Activated naive CD4-positive, alpha-beta T cell treated with anti-CD3 and anti-CD28 coated beads, Interleukin-2, amount 10 ng/mL, durations not matched to agents 7 days and 5 days (primary cell): ENCODE measurements at places on chromosomes 3 and 15.
A peak's percentile ranks its signal among the peaks of the same experiment; 100 is the strongest.

DNA sequence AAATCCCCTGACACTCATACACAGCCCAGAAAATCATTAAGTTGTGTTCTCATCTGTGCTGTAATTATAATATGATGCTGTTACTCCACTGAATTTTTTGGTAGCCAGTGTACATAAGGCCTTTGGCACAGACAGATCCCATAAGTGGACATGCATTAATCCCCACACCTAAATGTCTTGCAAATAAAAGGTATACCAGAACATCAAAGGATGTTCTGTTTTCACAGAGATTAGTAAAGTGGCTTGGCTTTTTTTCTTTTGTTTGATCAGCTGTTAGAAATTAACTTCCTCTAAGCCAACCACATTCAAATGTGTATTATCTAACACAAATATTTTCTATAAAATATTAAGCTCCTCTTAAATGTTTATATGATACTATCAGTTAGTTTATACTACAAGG, 2.7 kb downstream of the SST start:
- no peak overlapping the region for H3K4me3 ChIP-seq
- peaks cover 32% of the 10 kb centered on the region for H3K27me3 ChIP-seq
- H3K36me3 ChIP-seq: no peaks in the 10 kb centered on the region
- no peak overlapping the region for H3K27ac ChIP-seq

DNA sequence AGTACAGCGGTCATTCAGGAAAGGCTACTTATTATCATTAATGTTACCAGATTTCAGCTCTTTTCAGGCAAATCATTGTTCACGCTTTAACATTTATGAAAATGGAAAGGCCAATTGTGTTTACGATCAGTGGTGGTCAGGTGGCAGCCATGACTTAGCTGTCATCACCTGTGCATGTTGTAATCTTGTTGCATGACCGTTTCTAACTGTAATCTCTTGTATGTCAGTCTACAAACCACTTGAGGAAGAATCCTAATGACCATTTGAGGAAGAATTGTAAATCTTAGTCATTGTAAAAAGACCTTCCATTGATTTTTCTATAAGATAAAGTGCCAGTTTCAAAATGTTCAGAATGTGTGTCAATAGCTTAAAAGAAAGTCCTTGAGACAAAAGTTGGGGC, 100.4 kb downstream of the SERPINI1 start:
- no peaks in the 10 kb centered on the region for H3K4me1 ChIP-seq
- H3K4me3 ChIP-seq: no peak overlapping the region
- H3K27ac ChIP-seq: no peak overlapping the region

DNA sequence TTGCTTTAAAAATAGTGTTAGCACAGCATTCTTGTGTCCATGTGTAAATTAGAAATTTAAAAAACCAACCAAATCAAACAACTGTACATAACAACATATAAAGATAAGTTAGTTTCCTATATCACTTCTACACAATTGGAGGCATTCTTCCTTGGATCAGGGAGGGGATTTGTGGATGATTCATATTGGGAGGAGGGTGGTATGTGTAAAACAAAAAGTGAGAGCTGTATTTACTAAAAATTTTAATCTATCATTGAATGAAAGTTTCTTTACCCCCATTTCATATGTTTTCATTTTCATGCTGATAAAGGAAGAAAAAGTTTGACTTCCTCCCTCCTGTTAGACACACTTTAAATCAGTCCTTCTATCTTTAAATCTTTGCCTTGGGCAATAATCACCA, 325.0 kb downstream of the SATB1 start:
- H3K36me3 ChIP-seq: no peaks in the 10 kb centered on the region
- H3K4me3 ChIP-seq: no peak overlapping the region
- H3K27me3 ChIP-seq: no peaks in the 10 kb centered on the region
- DNase-seq: no peak

- peak; percentile 46 for DNase-seq
- H3K27me3 ChIP-seq: peaks cover 17% of the 10 kb centered on the region
- peak within 1 kb of the TSS; percentile 78 for H3K4me3 ChIP-seq
- peaks cover 5% of the 10 kb centered on the region for H3K4me1 ChIP-seq
- H3K36me3 ChIP-seq: no peaks in the 10 kb centered on the region
Observed at GRCh38 chr3:185152410-185153170, at the start of gene C3orf70. Gene C3orf70 (minus strand): TSS chr3:185153060. CDS start chr3:185152823, 237 bp downstream.

GRCh38 chr3:57091521-57092273, 31.2 kb downstream of the SPATA12 start:
- DNase-seq: no peak
- no peaks in the 10 kb centered on the region for H3K4me1 ChIP-seq
- no peak overlapping the region for H3K27ac ChIP-seq
- no peak overlapping the region for H3K4me3 ChIP-seq

DNA sequence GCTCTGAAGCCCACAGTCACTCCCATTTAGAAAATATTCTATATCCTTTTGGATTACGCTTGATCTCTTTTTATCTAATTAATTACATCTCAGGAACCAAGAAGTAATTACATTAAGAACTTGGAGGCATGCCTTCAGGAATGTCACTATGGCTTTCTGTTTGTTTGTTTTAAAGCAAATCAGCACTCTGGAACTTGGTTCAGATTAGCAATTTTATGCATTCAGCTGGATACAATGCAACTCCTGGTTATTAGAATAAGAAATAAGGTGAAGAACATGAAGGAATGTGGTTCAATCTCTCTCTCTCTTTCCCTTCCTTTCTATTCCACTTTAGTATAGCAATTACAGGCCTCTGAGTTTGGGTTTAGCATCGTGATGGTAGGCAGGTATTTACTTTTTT, 235.8 kb downstream of the FHIT start:
- H3K4me3 ChIP-seq: no peak overlapping the region
- H3K36me3 ChIP-seq: no peaks in the 10 kb centered on the region
- no peak overlapping the region for H3K27ac ChIP-seq
- DNase-seq: no peak

DNA sequence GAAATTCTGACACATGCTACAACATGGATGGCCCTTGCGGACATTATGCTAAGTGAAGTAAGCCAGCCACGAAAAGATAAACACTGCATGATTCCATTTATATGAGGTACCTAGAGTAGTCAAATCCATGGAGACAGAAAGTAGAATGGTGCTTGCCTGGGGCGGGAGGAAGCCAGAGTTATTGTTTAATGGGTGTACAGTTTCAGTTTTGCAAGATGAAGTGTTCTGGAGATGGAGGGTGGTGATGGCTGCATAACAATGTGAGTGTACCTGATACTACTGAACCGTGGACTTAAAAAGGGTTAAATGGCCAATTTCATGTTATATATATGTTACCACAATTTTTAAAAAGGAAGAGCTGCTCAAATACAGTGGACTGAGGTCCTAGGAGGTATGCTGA, 66.9 kb downstream of the SEMA5B start:
- no peak overlapping the region for H3K4me3 ChIP-seq
- no peak for DNase-seq
- H3K27ac ChIP-seq: no peak overlapping the region
- no peaks in the 10 kb centered on the region for H3K4me1 ChIP-seq
- H3K36me3 ChIP-seq: no peaks in the 10 kb centered on the region
- peaks cover 76% of the 10 kb centered on the region for H3K27me3 ChIP-seq

- no peak for DNase-seq
- no peak overlapping the region for H3K4me3 ChIP-seq
- H3K4me1 ChIP-seq: no peaks in the 10 kb centered on the region
- H3K27me3 ChIP-seq: no peaks in the 10 kb centered on the region
Observed at GRCh38 chr15:36999778-37000177, 100.6 kb downstream of the MEIS2 start.

- H3K4me3 ChIP-seq: no peak overlapping the region
- H3K27ac ChIP-seq: no peak overlapping the region
- no peaks in the 10 kb centered on the region for H3K36me3 ChIP-seq
Observed at GRCh38 chr3:29382409-29382808, 101.5 kb downstream of the RBMS3 start.

- H3K27ac ChIP-seq: no peak overlapping the region
- H3K27me3 ChIP-seq: no peaks in the 10 kb centered on the region
- no peak overlapping the region for H3K4me3 ChIP-seq
- no peaks in the 10 kb centered on the region for H3K4me1 ChIP-seq
- no peaks in the 10 kb centered on the region for H3K36me3 ChIP-seq
Observed at GRCh38 chr3:63048367-63049326, 173.4 kb upstream of the CADPS start.

GRCh38 chr15:50697109-50697797, 10.7 kb upstream of the TRPM7 start:
- peaks cover 5% of the 10 kb centered on the region for H3K36me3 ChIP-seq
- H3K4me1 ChIP-seq: no peaks in the 10 kb centered on the region
- no peak overlapping the region for H3K4me3 ChIP-seq

- DNase-seq: no peak
- no peak overlapping the region for H3K27ac ChIP-seq
- H3K36me3 ChIP-seq: no peaks in the 10 kb centered on the region
- no peak overlapping the region for H3K4me3 ChIP-seq
- H3K27me3 ChIP-seq: no peaks in the 10 kb centered on the region
- H3K4me1 ChIP-seq: no peaks in the 10 kb centered on the region
Observed at GRCh38 chr3:114542359-114542758, 248.5 kb downstream of the TIGIT start.

DNA sequence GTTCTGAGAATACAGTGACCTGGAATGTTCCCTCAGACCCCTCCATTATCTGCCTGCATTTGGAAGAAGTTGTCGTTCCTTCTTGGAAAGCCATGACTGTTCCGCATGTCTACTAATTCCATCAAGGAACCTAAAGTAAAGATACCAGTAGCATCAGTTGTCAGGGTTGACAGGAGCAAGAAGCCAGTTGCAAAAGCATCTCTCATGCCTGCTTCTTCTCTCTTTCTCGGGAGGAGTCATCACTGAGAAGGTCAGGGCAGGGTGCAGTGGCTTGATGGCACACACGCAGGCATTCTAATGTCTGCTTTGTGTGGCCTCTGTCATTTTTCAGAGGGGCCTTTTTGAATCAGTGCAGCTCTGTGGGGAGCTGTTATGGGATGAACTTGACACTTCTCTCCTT, 276.6 kb upstream of the TPM1 start:
- H3K4me3 ChIP-seq: no peak overlapping the region
- H3K27ac ChIP-seq: no peak overlapping the region
- H3K27me3 ChIP-seq: no peaks in the 10 kb centered on the region
- no peak for DNase-seq

GRCh38 chr15:81265256-81265943, 58.5 kb downstream of the STARD5 start:
- H3K27me3 ChIP-seq: peaks cover 24% of the 10 kb centered on the region
- H3K4me1 ChIP-seq: peaks cover 40% of the 10 kb centered on the region
- H3K4me3 ChIP-seq: no peak overlapping the region

DNA sequence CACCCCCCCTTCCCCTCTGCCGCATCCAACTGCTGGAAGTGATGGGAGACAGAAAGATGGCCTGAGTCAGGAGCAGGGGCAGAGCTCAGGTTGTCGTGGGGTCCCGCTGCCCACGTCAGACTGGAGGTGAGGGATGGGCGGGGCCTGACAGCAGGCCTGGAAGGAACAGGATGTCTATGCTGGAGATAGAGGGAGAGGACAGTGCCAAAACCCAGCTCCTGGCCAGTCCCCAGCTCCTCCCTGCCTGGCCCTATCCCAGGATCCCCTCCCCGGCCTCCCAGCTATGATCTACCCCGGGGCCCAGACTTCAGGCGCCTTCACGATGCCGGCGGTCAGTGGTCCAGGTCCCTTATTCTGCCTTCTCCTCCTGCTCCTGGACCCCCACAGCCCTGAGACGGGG, at the start of gene LMAN1L:
Gene LMAN1L (plus strand): TSS at position 303 of the 400 bp plus-strand sequence. CDS start 20 bp downstream, at position 323.
- peaks cover 26% of the 10 kb centered on the region for H3K27me3 ChIP-seq
- H3K27ac ChIP-seq: peak within 1 kb of the TSS; percentile 58
- no peak for DNase-seq

- peaks cover 55% of the 10 kb centered on the region for H3K27me3 ChIP-seq
- DNase-seq: no peak
- peaks cover 2% of the 10 kb centered on the region for H3K4me1 ChIP-seq
- H3K4me3 ChIP-seq: no peak overlapping the region
- H3K36me3 ChIP-seq: no peaks in the 10 kb centered on the region
Observed at GRCh38 chr3:138440596-138440995, 6.2 kb downstream of the ESYT3 start.

- no peaks in the 10 kb centered on the region for H3K4me1 ChIP-seq
- no peak overlapping the region for H3K4me3 ChIP-seq
- DNase-seq: no peak
- H3K27ac ChIP-seq: no peak overlapping the region
- H3K27me3 ChIP-seq: no peaks in the 10 kb centered on the region
Observed at GRCh38 chr3:114770874-114771273, 376.2 kb downstream of the ZBTB20 start.

GRCh38 chr3:192915722-192916121, 1.9 kb downstream of the MB21D2 start:
- H3K27me3 ChIP-seq: peaks cover 59% of the 10 kb centered on the region
- H3K4me1 ChIP-seq: peaks cover 66% of the 10 kb centered on the region
- H3K36me3 ChIP-seq: peaks cover 10% of the 10 kb centered on the region
- H3K27ac ChIP-seq: peak overlapping the region; percentile 58
- H3K4me3 ChIP-seq: peak overlapping the region; percentile 85
- DNase-seq: no peak

DNA sequence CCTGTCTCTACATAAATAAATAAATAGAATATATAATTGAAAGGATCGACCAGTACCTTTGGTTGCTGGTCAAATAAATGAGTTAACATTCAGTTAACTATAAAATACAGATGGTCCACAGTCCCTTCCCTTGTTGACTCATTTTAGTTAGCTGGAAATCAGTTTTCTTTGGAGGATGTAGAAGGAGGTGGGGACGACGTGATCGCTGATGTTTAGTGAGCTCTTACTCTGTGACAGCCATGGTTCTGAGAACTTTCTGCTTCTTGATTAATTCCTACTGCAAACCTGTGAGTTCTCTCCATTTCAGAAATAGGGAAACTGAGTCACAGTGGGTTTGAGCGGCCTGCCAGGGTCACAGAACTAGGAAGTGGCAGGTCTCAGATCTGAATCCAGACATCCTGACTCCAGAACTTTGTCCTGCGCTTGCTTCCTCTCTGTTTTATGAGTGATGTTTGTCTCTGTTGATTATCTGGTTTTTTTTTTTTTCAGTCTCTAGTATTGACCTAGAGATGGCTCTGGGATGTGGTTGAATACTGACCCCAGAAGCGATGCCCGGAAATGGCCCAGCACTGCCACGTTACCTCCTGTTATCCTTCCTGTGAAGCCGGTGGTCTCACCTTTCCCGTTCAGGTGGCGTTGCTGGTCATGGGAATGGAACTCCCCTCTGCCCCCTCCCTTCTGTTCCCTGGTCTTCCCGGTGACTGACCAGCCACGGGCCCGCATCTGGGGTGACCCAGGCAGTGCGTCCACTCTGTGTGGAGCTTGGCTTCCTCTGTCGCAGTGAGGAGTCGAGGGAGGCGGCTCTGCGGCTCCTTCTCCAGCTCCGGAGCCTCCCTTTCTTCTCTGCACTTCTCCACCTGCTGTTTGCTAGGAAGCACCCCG, 18.2 kb downstream of the SYNM start:
- no peak for DNase-seq
- H3K27ac ChIP-seq: no peak overlapping the region
- H3K27me3 ChIP-seq: peaks cover 13% of the 10 kb centered on the region
- H3K4me3 ChIP-seq: no peak overlapping the region
- no peaks in the 10 kb centered on the region for H3K4me1 ChIP-seq

DNA sequence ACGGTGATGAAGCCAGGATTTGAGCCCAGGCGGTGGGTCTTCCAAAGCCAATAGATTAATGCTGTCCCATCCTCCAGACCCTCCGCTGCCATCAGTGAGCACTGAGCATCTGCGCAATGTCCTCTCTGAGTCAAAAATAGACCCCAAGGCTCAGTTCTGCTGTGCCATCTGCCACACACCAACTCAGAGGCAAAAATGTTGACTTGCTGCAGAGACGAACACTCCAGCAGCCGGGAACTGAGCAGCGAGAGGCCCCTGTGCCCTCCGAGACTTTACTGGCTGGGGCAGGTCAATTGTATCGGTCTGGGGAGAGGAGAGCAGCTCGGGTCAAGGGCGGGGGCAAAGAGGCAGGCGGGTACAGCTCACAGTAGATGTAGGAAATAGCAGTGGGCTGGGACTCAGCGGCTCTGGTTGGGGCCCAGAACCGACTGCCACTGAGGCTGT, 41.5 kb upstream of the ATP2B2 start:
- no peak overlapping the region for H3K27ac ChIP-seq
- no peaks in the 10 kb centered on the region for H3K27me3 ChIP-seq
- peaks cover 7% of the 10 kb centered on the region for H3K4me1 ChIP-seq
- H3K4me3 ChIP-seq: no peak overlapping the region
- H3K36me3 ChIP-seq: no peaks in the 10 kb centered on the region
